WTC11 (cell line): ENCODE measurements at places on chromosomes 1 and 21. TPM values are rescaled to one million over a fixed set of nuclear protein-coding genes. Genes with fewer than 3 reads are reported as not detected.

TTC39A gene
- total RNA-seq, result 3.4 to 8.4 TPM (median 5.7 TPM) in 3 replicates

PITHD1 gene
- total RNA-seq, result 59.9 to 66.2 TPM (median 62.2 TPM) in 3 replicates

ACOT11 gene
- 3.8 to 4.4 TPM (median 4.2 TPM) in 3 replicates for total RNA-seq

TEKT2 gene
- 1.9 to 2.5 TPM (median 2.0 TPM) in 3 replicates for total RNA-seq

KIRREL1 gene
- 32.8 to 42.4 TPM (median 32.9 TPM) in 3 replicates for total RNA-seq

LGR6 gene
- 0.78 to 1.1 TPM (median 1.1 TPM) in 3 replicates for total RNA-seq

MASP2 gene
- 0.57 to 1.1 TPM (median 0.82 TPM) in 3 replicates for total RNA-seq

GJB3 gene
- 0.34 to 0.48 TPM (median 0.46 TPM) in 3 replicates for total RNA-seq

RORC gene
- 0.30 to 0.53 TPM (median 0.44 TPM) in 3 replicates for total RNA-seq

CYP4B1 gene
- 0.24 to 0.44 TPM (median 0.39 TPM) in 3 replicates for total RNA-seq

FCRL6 gene
- not detected in 3 replicates for total RNA-seq

CDC7 gene
- 41.3 to 49.9 TPM (median 46.9 TPM) in 3 replicates for total RNA-seq

WDR64 gene
- total RNA-seq, result not detected in 3 replicates

DNA sequence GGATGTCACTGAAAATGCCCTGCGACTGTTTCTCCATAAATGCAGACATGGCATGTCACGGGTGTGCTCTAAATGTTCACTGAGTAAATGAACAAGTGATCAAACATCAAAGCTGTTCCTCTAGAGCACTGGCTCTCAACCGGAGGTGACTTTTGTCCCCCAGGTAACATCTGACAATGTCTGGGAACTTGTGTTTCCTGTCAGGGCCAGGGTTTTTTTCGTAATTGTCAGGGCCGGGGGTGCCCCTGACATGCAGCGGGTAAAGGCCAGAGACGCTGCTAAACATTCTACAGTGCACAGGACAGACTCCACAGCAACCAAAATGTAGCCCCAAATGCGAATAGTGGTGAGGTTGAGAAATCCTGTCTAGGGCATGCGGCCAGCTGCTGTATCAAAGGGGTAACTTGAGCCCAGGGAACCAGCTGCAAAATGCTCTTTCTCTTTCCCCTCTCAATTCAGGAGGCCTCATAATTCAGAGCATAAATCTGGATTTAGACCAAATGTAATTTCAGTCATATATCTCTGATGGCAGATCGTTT is 2.0 kb downstream of the ALDH4A1 start:
- no peaks in the 10 kb centered on the region; the same call in none of the 2 replicates for H3K27me3 ChIP-seq
- peak overlapping the region; percentile 98 for H3K4me3 ChIP-seq
- peaks cover 12% of the 10 kb centered on the region for H3K4me1 ChIP-seq
- H3K36me3 ChIP-seq, result no peaks in the 10 kb centered on the region; the same call in 1 of the 2 replicates
- no peak for DNase-seq

DNA sequence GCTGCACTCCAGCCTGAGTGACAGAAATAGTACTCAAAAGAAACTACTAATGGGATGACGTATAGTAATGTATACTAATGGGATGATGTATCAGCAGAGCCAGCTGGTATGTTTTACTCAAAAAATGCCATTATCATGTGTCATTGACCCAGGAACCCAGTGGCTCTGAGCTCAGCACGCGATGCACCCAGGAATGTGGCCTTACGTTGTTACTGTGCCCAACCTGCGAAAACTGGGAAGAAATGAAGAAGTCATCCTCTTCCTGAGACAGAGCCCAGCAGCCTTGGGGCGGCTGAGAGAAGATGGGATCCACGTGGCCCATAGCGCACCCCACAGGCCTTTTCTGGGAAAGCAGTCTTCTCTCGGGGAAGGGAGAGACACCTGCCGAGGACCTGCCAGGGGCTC is 8.8 kb downstream of the UBE2J2 start:
- H3K27me3 ChIP-seq, result no peaks in the 10 kb centered on the region
- DNase-seq, result peak; percentile 69
- peaks cover 42% of the 10 kb centered on the region for H3K36me3 ChIP-seq
- 0 out of 2 replicates have a peak, but pooled peaks cover under 1% of the 10 kb centered on the region for H3K4me1 ChIP-seq
- H3K4me3 ChIP-seq, result no peak overlapping the region

DNA sequence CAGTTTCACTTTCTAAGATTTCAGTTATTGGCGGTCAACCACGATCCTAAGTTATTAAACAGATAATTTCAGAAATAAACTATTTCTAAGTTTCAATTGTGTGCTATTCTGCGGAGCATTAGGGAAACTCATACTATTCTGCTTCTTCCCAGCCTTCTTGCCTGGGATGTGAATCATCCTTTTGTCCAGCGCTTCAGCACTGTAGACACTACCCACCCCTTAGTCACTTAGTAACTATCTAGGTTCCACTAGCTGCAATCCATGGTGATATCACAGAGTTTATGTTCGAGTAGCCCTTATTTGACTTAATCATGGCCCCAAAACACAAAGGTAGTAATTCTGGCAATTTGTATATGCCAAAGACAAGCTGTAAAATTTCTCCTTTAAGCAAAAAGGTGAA is 279.9 kb upstream of the ADAMTS5 start:
- no peak overlapping the region for H3K4me3 ChIP-seq
- H3K36me3 ChIP-seq, result no peaks in the 10 kb centered on the region
- 0 out of 2 replicates have a peak, but pooled peaks cover 4% of the 10 kb centered on the region for H3K4me1 ChIP-seq
- H3K27me3 ChIP-seq, result no peaks in the 10 kb centered on the region
- no peak for DNase-seq

- DNase-seq, result no peak
- peaks cover 15% of the 10 kb centered on the region for H3K27me3 ChIP-seq
- no peaks in the 10 kb centered on the region; the same call in 1 of the 2 replicates for H3K36me3 ChIP-seq
- H3K4me1 ChIP-seq, result peaks cover 41% of the 10 kb centered on the region
- H3K4me3 ChIP-seq, result no peak overlapping the region
- H3K27ac ChIP-seq, result no peak overlapping the region
Measured at GRCh38 chr1:153541641-153542590, 1.2 kb upstream of the S100A5 start.

DNA sequence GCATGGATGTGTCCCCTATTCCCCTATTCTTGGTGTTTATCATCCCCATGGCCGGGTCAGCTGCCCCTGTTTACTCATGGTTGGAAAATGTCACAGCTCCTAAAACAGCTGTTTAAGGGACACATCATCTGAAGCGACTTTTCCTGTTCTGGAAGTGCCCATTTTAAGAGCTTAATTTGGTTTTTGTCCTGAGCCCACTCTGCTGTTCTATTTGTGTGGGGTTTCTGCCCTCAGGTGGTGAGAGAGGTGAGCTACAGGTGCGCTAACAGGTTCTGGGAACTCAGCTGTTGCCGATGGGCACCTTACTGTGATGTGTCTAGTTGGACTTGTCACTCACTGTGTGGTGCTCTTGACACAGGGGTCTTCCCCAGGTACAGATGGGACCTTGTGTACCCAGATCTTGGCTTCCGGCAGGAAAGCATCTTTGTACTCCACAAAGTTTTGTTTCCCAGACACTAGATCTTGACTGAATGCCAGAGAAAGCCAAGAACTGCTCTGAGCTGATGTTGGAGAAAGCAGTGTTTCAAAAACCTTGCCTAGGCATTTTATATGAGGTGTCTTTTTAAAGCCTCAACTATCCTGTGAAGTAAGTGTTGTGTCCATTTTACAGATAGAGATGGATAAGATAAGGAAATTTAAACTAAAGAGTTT is 59.0 kb upstream of the CD1D start:
- no peak overlapping the region for H3K4me3 ChIP-seq
- no peaks in the 10 kb centered on the region; the same call in none of the 2 replicates for H3K27me3 ChIP-seq
- H3K36me3 ChIP-seq, result no peaks in the 10 kb centered on the region
- DNase-seq, result peak; percentile 75

GRCh38 chr1:182614796-182615454 is 10.7 kb upstream of the RGS16 start:
- H3K27me3 ChIP-seq, result peaks cover 67% of the 10 kb centered on the region
- H3K36me3 ChIP-seq, result no peaks in the 10 kb centered on the region
- peak; percentile 55 for DNase-seq
- H3K4me3 ChIP-seq, result peak overlapping the region; percentile 71

GRCh38 chr1:72547412-72547811 is 265.1 kb upstream of the NEGR1 start:
- peaks cover 21% of the 10 kb centered on the region for H3K4me1 ChIP-seq
- H3K36me3 ChIP-seq, result no peaks in the 10 kb centered on the region
- H3K4me3 ChIP-seq, result no peak overlapping the region
- H3K27me3 ChIP-seq, result 0 out of 2 replicates have a peak, but pooled peaks cover 6% of the 10 kb centered on the region
- no peak overlapping the region for H3K27ac ChIP-seq
- DNase-seq, result no peak

GRCh38 chr1:183685112-183685713 is 32.1 kb upstream of the APOBEC4 start:
- H3K36me3 ChIP-seq, result no peaks in the 10 kb centered on the region
- DNase-seq, result no peak
- H3K4me3 ChIP-seq, result no peak overlapping the region
- no peak overlapping the region for H3K27ac ChIP-seq
- H3K27me3 ChIP-seq, result no peaks in the 10 kb centered on the region

DNA sequence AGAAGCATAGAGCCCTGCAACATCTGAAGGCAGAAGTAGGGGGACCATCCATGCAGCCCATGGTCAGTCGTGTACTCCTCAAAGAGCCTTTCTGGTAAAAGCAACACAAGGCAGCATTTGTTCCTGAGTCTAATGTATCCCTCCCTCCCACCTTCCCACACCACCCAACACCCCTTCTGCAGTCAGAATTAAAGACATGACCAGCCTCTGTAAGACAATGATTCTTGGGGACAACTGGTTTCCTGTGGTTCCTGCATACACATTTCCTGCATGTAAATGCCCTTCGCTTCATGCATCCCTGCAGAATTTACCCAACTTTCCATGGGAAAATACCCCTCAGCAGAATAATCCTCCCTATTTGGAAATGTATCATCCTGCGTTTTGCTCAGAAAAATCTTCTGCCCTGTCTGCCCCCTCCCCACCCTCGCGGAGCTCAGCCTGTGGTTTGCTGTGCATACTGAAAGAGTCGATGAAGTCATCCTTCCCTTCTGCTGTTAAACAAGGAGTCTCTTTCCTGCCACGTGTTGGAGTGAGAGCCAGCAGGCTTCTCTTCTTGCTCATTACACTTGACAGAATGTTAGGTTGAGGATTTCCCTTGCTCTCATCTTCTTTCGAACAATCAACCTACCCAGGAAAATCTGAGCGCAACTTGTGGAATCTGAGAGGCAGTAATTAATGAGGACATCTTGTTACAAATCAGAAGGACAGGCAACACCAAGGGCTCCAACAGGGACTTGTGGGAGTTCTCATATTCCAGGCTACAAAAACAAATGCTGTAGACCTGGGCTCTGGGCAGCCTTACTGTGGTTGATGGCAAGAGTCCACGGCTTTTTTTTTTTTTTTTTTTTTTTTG is 4.7 kb downstream of the TNN start:
- peaks cover 13% of the 10 kb centered on the region for H3K27me3 ChIP-seq
- H3K36me3 ChIP-seq, result no peaks in the 10 kb centered on the region
- no peak overlapping the region for H3K27ac ChIP-seq
- no peak for DNase-seq
- H3K4me1 ChIP-seq, result peaks cover 41% of the 10 kb centered on the region
- H3K4me3 ChIP-seq, result no peak overlapping the region
